GM13977 (cell line): ENCODE measurements at places on chromosomes 3 and 15.

DNA sequence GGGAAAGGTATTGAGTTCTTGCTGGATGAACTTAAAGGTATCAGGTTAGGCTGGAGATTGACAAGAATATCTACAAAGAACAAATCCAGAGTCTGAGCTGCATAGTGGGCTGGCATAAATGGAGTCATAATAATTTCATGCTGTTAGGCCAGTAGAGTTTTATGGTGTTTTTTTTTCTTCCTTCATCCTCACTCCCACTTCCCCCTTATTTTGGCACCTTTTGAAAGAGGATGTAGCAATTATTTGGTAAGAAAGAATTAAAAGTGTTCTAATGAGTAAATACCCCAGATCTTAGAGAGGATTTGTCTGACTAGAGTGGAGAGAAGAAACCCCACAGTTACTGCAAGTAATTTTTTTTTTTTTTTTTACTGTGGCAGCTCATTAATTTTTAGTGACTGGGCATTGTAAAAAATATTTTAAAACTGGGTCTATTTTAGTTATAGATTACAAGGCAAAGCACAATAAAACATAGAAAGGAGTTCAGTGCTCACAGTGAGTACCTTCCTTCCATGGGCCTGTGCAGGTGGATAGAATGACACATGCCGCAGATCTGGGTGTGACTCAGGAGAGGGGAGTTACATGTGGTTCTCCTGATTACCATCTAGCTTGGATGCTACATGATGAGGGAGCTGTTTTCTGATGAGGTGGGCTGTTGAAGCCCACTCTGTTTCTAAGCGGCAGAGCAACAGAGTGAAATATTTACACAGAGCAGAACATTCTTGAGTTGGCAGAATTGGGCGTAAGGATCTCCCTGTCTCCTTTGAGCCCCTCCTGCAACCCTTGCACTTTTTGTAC lies 5.3 kb downstream of the EDEM1 start:
- no peak for DNase-seq

DNA sequence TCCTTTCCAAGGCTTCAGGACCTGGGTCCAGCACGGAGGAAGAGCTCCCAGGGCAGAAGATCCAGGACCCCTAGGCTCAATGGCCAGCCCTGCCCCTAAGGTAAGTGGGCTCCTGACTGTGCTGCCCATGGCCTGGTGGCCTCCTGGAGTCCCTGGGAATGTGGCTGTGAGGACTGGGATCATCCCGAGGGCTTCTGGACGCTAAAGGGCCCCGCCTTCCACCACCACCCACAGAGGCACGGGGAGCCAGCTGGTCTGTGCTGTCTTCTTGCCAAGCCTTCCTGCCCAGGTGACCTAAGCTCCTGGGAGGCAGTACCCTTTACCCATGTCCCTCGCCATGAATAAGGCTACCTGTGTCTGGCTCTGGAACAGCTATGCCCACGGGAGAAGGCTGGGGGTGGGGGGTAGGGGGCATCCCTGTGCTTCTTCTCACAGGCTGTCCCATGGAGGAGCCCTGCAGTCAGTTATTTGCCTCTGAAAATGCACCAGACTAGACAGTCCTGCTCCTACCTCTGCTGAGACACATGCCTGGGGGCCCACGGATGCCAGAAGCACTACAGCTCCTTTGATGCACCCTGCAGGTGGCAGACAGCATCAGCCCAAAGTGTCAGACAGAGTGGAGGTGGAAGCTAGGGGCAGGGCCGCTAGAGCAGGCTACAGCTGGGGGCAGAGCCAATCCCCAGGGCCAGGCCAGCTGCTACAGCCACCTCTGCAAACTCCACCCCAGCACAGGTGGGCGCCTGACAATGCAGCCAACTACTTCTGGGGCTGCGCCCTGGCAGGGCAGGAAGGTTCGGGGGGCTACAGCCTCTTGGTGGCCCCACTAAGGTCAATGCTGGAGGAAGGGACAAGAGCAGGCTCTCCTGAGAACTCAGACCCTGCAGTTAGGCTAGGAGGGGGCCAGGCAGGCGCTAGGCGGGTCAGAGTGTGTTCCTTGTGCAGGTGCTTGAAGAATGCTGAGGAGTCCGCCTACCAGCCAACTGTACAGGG lies 90.9 kb downstream of the SEC22A start:
- DNase-seq, result no peak

DNA sequence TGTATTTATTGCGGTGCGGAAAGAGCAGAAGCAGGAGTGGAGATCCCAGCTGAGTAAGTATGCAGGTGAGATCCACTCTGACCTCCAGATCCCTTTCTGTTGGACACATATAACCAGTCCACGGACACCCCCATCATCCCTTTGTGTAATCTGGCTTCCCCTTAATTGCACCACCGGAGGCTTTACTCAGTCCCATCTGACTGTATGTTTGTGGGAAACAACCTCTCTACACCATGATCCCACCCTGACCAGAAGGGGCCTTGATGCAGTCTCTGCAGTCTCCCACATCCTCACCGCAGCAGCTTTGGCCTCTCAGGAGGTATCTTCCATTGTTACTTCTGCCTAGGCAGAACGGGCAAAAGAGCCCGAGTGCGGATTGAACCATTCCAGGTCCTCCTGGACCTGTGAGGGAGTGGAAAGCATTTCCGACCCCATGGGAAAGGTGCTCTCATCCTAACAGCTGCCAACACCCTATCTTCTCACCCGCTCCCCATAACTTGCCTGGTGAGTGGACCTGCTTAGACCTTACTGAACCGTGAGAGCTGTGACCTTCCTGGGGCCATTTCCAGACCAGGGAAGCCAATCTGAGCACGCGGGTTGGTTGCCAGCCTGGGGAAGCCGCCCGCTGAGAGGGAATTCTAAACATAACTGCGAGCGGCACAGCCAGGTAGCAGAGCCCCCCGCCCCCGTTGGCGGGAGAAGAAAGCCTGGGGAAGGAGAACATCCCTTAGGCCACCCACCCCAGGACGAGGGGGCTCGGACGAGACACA lies 1.1 kb downstream of the SLCO2A1 start:
- no peak for DNase-seq

DNA sequence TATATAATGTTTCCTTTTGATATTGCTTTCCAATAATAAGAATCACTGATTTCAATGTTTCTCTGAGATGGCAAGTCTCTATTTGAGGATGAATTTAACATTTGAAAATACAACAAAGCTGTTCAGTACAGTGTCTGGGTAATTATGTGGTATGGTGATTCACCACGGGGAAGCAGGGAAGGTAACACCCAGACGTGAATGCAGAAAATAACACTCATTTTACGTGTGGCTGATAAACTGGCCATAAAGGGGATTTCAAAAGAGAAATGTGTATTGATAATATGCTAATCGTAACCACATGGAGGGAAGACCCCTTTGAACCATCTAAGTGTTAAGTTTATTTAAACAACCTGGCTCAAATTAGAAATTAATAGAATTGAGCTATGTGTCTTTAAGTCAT lies 344.6 kb downstream of the GRM7 start:
- DNase-seq, result no peak

DNA sequence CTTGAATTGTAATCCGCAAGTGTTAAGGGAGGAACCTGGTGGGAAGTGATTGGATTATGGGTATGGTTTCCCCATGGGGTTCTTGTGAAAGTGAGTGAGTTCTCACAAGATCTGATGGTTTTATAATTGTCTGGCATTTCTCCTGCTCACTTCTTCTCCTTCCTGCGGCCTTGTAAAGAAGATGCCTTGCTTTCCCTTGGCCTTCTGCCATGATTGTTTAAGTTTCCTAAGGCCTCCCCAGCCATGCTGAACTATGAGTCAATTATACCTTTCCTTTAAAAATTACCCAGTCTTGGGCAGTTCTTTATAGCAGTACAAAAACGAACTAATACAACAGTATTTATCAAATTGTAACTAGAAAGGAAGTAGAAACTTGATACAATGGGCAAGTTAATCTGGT lies 31.9 kb downstream of the IFT57 start:
- no peak for DNase-seq

DNA sequence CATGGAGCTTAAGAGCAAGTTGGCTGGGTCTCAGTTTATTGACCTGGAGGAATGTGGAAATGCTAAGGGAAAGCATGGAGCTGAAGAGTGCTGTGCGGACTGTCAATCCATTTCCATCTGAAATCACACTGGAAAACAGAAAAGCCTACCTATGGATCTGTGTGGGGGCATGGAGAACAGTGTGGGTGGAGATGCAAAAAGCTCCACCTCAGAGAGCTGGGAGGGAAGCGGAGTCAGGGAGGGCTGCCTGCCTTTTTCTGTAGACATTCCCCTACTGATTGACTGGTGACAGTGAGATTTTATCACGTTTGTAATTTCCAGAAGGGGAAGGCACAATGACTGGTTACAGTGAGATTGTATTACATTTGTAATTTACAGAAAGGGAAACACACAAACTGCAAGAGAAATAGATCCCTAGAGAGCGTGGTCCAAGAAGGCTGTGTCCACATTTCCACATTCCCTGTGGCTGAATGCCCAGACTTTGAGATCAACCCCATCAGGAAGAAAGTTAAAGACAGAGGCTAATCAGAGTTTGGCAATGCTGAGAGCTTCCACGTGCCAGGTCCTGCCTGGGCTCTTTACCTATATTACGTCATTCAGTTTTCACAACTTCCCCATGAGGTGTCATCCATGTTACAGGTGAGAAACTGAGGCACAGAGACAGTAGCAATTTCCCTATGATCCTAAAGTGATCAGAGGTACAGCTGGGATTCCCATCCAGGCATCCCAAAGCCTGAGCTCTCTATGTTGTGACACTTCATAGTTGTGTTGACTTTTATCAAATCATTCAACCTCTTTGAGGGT lies 67.7 kb upstream of the NSMCE3 start:
- DNase-seq, result no peak

DNA sequence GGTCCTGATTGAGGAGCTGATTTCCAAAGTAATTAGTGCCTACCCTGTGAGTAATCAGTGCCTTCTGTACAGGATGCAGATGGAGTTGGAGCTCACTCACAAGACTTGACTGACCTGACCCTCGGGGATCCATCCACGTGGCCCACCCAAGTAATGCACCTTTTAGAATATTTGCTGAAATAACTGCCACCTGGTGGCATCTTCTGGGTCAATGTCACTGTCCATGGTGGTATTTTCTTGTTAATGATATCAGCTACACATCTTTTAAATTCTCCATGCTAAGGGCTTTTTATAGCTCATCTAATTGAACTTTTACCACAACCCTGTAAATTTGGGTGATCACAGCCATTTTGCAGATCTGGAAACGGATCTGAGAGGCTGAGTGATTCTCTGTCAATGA lies 74.3 kb upstream of the ANKRD34C start:
- no peak for DNase-seq

GRCh38 chr15:49902685-49903501 lies 216.1 kb downstream of the ATP8B4 start:
- no peak for DNase-seq
